ENCODE measurements at places on chromosomes 5 and 9.

DNA sequence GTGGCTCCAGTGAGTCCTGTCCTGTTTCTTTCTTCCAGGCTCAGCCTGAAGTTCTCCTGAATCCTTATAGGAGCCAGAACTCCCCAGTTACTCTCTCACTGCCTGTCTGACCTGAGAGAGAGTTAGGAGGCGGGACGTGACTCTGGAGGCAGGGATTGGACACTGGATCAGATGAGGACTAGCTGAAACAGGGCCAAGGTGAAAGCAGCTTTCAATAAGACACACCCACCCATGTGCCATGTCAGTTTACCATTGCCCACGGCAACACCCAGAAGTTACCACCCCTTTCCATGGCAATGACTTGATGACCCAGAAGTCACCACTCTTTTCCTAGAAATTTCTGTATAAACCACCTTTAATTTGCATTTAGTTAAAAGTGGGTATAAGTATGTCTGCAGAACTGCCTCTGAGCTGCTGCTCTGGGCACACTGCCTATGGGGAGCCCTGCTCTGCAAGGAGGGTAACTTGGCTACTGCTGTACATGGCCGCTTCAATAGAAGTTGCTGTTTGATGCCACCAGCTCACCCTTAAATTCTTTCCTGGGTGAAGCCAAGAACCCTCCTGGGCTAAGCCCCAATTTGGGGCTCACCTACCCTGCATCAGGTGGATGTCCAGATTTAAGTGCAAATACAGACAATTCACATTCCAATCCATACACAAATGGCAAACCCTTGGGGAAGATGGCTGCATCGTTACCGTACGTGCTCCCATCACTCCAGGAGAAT lies 13.7 kb downstream of the FCN2 start:
- no peak for DNase-seq
- H3K4me1 ChIP-seq, result peaks cover 6% of the 10 kb centered on the region
- no peak overlapping the region for H3K4me3 ChIP-seq
- H3K27ac ChIP-seq, result no peak overlapping the region
- no peaks in the 10 kb centered on the region for H3K36me3 ChIP-seq
- peaks cover 22% of the 10 kb centered on the region for H3K27me3 ChIP-seq

- H3K36me3 ChIP-seq, result no peaks in the 10 kb centered on the region
- H3K27me3 ChIP-seq, result no peaks in the 10 kb centered on the region
- H3K4me1 ChIP-seq, result peaks cover 14% of the 10 kb centered on the region
- H3K27ac ChIP-seq, result no peak overlapping the region
- DNase-seq, result no peak
Measured at GRCh38 chr5:139733010-139733688, 62.5 kb upstream of the PSD2 start.

DNA sequence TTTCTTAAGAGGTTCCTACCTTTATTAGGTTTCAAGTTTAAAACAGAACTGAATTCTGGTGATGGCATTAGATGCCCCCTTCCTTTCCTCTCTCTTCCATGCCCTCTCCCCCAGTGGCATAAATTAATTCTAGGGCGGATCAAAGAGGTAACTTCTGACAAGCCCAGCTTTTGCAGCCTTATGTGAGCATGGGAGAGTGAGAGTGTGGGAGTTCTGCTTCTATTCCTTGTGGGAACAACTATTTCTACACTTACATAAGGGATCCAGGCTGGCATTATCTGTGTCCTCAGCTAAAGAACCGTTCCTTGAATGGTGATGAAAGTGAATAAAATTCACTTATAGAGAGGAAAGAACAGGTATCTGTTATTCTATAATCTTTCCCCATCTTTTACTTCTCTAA lies 437.6 kb downstream of the KIF4B start:
- no peak overlapping the region for H3K27ac ChIP-seq
- no peak overlapping the region for H3K4me3 ChIP-seq
- H3K36me3 ChIP-seq, result no peaks in the 10 kb centered on the region
- DNase-seq, result no peak
- no peaks in the 10 kb centered on the region for H3K27me3 ChIP-seq

- peaks cover 13% of the 10 kb centered on the region for H3K4me1 ChIP-seq
- no peak overlapping the region for H3K4me3 ChIP-seq
- H3K27ac ChIP-seq, result no peak overlapping the region
- peaks cover 70% of the 10 kb centered on the region for H3K36me3 ChIP-seq
Measured at GRCh38 chr9:110156902-110157301, 51.1 kb downstream of the C9orf152 start.

DNA sequence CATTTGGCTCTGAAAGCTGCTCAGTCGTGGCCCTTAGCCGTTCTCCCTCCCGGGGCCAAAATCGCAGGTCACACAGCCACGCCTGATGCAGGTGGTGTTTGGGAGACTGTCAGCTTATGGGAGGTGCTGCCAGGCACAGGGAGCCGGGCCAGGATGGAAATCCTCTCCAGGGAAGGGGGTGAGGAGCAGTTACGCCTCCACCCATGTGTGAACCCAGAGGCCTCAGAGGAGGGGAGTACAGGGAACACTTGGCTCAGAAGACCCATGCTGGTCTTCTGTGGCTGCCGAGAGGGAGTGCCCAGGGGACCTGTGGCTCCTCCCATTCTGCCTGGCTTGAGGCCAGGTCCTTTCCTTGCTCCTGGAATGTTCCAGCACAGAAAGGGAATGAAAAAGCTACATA lies 3.6 kb upstream of the OLFM1 start:
- peaks cover 52% of the 10 kb centered on the region for H3K27me3 ChIP-seq
- H3K4me3 ChIP-seq, result no peak overlapping the region
- no peaks in the 10 kb centered on the region for H3K36me3 ChIP-seq
- DNase-seq, result no peak
- peaks cover 10% of the 10 kb centered on the region for H3K4me1 ChIP-seq
- H3K27ac ChIP-seq, result no peak overlapping the region

DNA sequence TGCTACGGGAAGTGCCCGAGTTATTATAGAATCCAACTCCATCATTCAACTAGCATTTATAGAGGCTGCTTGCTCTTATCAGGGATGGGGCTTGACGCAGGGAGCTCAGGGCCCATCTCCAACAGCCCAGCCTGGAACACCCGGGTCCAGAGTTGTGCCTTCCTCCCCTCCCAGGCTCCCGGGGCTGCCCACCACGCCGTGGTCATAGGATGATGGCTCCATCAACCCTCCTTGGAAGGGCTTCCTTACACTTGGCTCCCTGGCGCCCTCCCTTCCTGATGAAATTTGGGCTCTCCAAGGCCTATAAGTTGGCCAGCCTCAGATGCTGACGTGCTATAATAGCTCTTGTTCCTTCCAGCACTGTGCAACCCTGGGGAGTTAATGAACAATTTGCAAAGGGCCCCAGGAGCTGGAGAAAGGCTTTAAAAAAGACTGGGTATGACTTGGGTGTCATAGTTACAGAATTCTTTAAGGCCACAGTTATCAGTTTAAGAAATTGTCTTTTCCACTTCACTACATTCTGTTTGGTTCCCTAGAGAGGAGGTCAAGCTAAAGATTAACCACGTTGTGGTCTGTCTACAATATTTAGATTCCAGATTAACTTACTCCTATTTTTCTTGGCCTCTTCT lies 42.5 kb upstream of the GADD45G start:
- no peak overlapping the region for H3K4me3 ChIP-seq
- no peaks in the 10 kb centered on the region for H3K27me3 ChIP-seq
- no peaks in the 10 kb centered on the region for H3K36me3 ChIP-seq
- H3K4me1 ChIP-seq, result peaks cover 33% of the 10 kb centered on the region

DNA sequence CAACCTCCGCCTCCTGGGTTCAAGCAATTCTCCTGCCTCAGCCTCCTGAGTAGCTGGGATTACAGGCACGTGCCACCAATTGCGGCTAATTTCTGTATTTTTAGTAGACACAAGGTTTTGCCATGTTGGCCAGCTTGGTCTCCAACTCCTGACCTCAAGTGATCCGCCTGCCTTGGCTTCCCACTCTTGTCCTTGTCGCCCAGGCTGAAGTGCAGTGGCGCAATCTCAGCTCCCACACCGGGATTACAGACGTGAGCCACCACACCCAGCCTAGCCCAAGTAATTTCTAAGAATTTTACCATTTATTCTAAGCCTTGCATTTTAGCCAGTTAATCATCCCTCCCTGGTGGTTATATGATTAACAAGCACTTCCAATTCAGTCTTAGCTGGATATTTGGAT lies 11.0 kb downstream of the NAIP start:
- no peaks in the 10 kb centered on the region for H3K4me1 ChIP-seq
- H3K27me3 ChIP-seq, result no peaks in the 10 kb centered on the region
- H3K36me3 ChIP-seq, result no peaks in the 10 kb centered on the region
- H3K27ac ChIP-seq, result no peak overlapping the region

DNA sequence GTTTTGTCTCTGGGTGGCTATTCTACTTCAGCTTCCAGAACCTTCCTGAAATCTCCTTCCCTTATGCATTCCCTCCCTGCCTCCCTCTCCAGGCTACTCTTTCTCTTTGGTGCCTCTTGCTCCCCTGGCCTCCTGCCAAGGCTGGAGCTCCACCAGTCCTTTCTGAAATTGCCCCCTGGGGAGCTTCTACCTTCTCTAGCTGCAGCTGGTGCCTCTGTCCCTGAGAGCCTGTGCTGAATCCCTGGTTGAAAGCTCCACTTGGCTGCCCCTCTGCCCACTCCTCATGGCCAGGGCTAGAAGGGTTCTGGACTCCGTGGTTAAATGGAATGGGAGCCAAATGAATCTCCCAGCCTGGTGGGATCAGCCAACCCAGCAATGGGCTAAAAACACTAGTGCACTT lies 80.1 kb downstream of the COL15A1 start:
- peaks cover 31% of the 10 kb centered on the region for H3K4me1 ChIP-seq
- no peak overlapping the region for H3K27ac ChIP-seq
- DNase-seq, result peak; percentile 67

- H3K4me3 ChIP-seq, result peak overlapping the region; percentile 42
- DNase-seq, result peak; percentile 42
- peaks cover 3% of the 10 kb centered on the region for H3K36me3 ChIP-seq
- H3K27me3 ChIP-seq, result no peaks in the 10 kb centered on the region
Measured at GRCh38 chr9:36161187-36161586, 8.0 kb upstream of the CCIN start.

DNA sequence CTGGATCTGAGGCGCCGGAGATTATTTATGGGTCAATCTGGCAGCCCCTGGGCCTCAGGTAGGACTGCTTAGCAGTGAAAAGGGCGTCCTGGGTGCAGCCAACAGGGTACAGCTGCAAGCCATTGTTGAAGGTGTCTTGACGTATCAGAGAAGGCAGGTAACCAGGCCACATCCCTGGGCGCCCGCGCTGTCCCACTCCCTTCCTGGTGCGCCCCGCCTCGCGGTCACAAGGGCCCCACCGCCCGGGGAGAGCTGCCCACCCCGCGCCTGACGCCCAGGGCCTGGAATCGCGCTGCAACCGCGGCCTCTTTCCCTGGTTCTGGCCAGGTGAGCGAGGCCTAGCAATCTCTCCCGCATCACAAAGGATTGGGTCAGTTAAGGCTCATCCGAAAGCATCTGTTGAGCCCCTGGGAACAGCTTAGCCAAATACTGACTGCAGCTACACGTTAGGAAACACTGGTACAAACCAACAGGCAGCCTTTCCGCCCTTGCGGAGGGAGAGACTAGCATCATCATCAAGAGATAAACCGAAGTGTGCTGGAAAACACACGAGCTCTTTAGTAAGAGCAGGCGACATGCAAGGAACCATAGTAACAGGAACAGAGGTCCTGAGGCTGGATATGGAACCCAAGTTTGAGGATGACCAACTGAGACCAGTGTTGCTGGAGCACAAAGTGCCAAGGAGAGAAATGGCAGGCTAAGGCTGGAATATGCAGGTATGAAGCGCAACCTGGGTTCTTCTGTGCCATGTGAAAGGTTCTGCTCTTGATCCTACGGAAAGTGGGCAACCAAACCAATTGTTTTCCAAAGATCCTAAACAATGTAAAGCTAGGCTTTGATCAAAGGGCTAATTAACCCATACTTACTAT lies 3.6 kb downstream of the RPS23 start:
- peaks cover 8% of the 10 kb centered on the region for H3K4me1 ChIP-seq
- no peak for DNase-seq
- H3K4me3 ChIP-seq, result no peak overlapping the region
- H3K27me3 ChIP-seq, result no peaks in the 10 kb centered on the region
- H3K27ac ChIP-seq, result no peak overlapping the region
- H3K36me3 ChIP-seq, result peaks cover 21% of the 10 kb centered on the region

- no peak overlapping the region for H3K27ac ChIP-seq
- peaks cover 5% of the 10 kb centered on the region for H3K36me3 ChIP-seq
- no peak for DNase-seq
Measured at GRCh38 chr5:78587081-78587774, 61.3 kb downstream of the LHFPL2 start.

DNA sequence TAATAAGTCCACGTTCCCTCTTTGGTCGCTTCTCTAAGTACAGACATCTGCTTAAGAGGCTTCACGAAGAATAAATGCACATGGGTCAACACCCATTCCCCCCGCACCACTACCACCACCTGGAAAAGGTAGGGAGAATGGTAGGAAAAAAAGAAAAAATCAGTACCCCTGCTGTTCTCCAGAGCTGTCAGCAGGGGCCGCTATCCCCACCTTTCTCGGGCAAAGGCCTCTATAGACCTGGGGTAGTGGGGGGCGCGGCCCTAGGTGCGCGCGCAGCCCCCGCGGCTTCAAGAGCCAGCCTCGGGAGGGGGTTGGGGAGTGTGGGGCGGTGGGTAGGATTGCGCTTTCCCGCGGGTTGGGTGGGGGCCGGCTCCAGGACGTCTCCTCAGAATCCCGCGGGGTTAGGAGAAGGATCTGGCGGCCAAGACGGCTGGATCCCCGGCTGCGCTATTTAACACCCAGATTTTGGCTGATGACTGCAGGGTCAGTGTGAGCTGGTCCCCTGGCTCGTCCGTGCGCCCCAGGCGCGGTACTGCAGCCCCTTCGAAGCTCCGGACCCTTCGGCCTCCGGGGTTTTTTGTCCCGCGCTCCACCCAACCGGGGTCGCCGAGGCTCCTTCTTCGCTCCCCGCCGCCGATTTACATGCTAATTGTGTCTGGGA lies 1.6 kb upstream of the SEMA6A start:
- peak overlapping the region; percentile 85 for H3K4me3 ChIP-seq
- DNase-seq, result peak; percentile 78
- H3K27me3 ChIP-seq, result peaks cover 46% of the 10 kb centered on the region
- peaks cover 4% of the 10 kb centered on the region for H3K36me3 ChIP-seq
- H3K4me1 ChIP-seq, result peaks cover 16% of the 10 kb centered on the region

Measured in mesenchymal stem cell (in vitro differentiated cells and primary cell).